ENCODE measurements at places on chromosomes 5 and 9. TPM values are rescaled to one million over a fixed set of nuclear protein-coding genes. Genes with fewer than 3 reads are reported as not detected.

Gene CEL
- total RNA-seq = 0.68 TPM

Gene NSG2
- not detected for total RNA-seq

Gene TAS2R1
- total RNA-seq = not detected

Gene CLIC3
- total RNA-seq = 0.75 TPM

Gene SLC34A1
- not detected for total RNA-seq

Gene SLC9A3
- total RNA-seq = 3.0 TPM

Gene CORO2A
- total RNA-seq = 7.8 TPM

Gene IL3
- total RNA-seq = not detected

Gene HEMGN
- not detected for total RNA-seq

Gene HTR1A
- total RNA-seq = not detected

Gene MYOZ3
- 4.6 TPM for total RNA-seq

Gene CARD6
- total RNA-seq = 3.3 TPM

Gene PCDHGC3
- total RNA-seq = 47.3 TPM

Gene LAMC3
- total RNA-seq = 7.5 TPM

Gene SPAG8
- not detected for total RNA-seq

Gene IFNB1
- total RNA-seq = not detected

Gene NUDT2
- total RNA-seq = 30.0 TPM

Gene ANKRD34B
- total RNA-seq = 1.5 TPM

Gene KCNV2
- total RNA-seq = not detected

Measured in kidney epithelial cell (primary cell).